ENCODE measurements at places on chromosomes 3 and 15. TPM values are rescaled to one million over a fixed set of nuclear protein-coding genes. Genes with fewer than 3 reads are reported as not detected.

Gene MKRN3
- polyA plus RNA-seq, result 0.64 TPM

Gene TP53BP1
- 12.6 TPM for polyA plus RNA-seq

Gene CHST13
- polyA plus RNA-seq, result 1.8 TPM

Gene CRBN
- polyA plus RNA-seq, result 35.3 TPM

Gene MEGF11
- 0.02 TPM for polyA plus RNA-seq

Gene MAGEL2
- 0.04 TPM for polyA plus RNA-seq

Gene GOLGA8B
- 86.1 TPM for polyA plus RNA-seq

Gene GATM
- polyA plus RNA-seq, result 33.0 TPM

Gene CYP1A1
- polyA plus RNA-seq, result 0.03 TPM

Gene ZNF860
- polyA plus RNA-seq, result 1.6 TPM

Gene RFC4
- polyA plus RNA-seq, result 17.5 TPM

Gene ITPKA
- polyA plus RNA-seq, result 0.19 TPM

Gene TRH
- polyA plus RNA-seq, result not detected

Gene GPR15
- polyA plus RNA-seq, result 0.86 TPM

Gene CHRM5
- not detected for polyA plus RNA-seq

Gene ABHD17C
- polyA plus RNA-seq, result 4.2 TPM

Gene KIF7
- polyA plus RNA-seq, result 1.3 TPM

Gene RHOV
- not detected for polyA plus RNA-seq

Gene CYP19A1
- polyA plus RNA-seq, result 0.13 TPM

Gene CPA3
- 0.06 TPM for polyA plus RNA-seq

Gene ARNT2
- polyA plus RNA-seq, result 2.4 TPM

Gene SPATA12
- 0.15 TPM for polyA plus RNA-seq

Gene PRR20G
- not detected for polyA plus RNA-seq

Gene CISH
- 6.7 TPM for polyA plus RNA-seq

Gene CGNL1
- 0.07 TPM for polyA plus RNA-seq

Gene WDR93
- 0.09 TPM for polyA plus RNA-seq

Gene ARPP19
- 18.3 TPM for polyA plus RNA-seq

Gene TEX55
- not detected for polyA plus RNA-seq

Gene GLCE
- polyA plus RNA-seq, result 3.9 TPM

Gene ADCY5
- 3.7 TPM for polyA plus RNA-seq

Gene IGSF11
- 0.05 TPM for polyA plus RNA-seq

Gene GRM7
- not detected for polyA plus RNA-seq

Gene PHLDB2
- 13.4 TPM for polyA plus RNA-seq

Gene MAPKAPK3
- 34.8 TPM for polyA plus RNA-seq

Gene RARRES1
- polyA plus RNA-seq, result 6.2 TPM

Gene PCSK6
- polyA plus RNA-seq, result 21.7 TPM

Gene CFAP91
- polyA plus RNA-seq, result 33.7 TPM

Gene GOLGA6D
- not detected for polyA plus RNA-seq

Gene RBM5
- polyA plus RNA-seq, result 79.2 TPM

Gene SCAANT1
- not detected for polyA plus RNA-seq

Gene PCLAF
- polyA plus RNA-seq, result 12.3 TPM

Gene GRAMD1C
- 5.1 TPM for polyA plus RNA-seq

Gene AP3B2
- 0.22 TPM for polyA plus RNA-seq

Gene MOBP
- not detected for polyA plus RNA-seq

Gene HAUS2
- polyA plus RNA-seq, result 8.7 TPM

Gene PYGO1
- 0.22 TPM for polyA plus RNA-seq

Gene NECTIN3
- 0.43 TPM for polyA plus RNA-seq

Gene CAMKV
- polyA plus RNA-seq, result not detected

Gene BRPF1
- polyA plus RNA-seq, result 5.5 TPM

All from spleen (tissue), 13 donors.